ENCODE measurements at places on chromosomes 7 and 10.

GRCh38 chr10:110357252-110357780 lies 52.6 kb upstream of the SMNDC1 start:
- no peak for DNase-seq

GRCh38 chr7:123916240-123916724 lies 8.8 kb upstream of the SPAM1 start:
- DNase-seq = no peak

GRCh38 chr7:27697861-27698430 lies 35.3 kb upstream of the HIBADH start:
- DNase-seq = no peak

DNA sequence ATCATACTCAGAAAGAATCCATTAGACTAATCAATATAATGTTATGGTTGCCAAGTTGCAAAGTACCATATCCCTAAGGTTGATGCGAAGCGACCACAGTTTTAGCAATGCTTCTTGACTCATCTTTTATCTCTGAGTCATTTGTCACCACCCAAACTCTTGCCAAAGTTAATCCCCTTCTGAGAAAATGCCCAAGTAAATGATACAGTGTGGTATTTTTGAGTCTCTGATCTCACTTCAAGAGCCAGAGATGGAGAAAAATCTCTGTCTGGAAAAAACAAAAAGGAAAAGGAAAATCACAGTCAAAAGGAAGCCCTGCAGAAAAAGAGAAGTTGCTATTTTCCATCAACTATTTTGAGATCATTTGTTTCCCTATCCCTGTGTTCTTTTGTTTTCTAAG lies 26.7 kb upstream of the OTUD1 start:
- DNase-seq = no peak

- DNase-seq = no peak
These were observed 15.1 kb upstream of the CUBN start for GRCh38 chr10:17144757-17145156.
